Fibroblast of skin of right quadriceps (primary cell): ENCODE measurements at places on chromosomes 2 and 18.

- DNase-seq, result no peak
Measured at GRCh38 chr2:12710301-12710700, 6.4 kb upstream of the TRIB2 start.

GRCh38 chr2:36294316-36294721, 61.3 kb upstream of the CRIM1 start:
- no peak for DNase-seq

DNA sequence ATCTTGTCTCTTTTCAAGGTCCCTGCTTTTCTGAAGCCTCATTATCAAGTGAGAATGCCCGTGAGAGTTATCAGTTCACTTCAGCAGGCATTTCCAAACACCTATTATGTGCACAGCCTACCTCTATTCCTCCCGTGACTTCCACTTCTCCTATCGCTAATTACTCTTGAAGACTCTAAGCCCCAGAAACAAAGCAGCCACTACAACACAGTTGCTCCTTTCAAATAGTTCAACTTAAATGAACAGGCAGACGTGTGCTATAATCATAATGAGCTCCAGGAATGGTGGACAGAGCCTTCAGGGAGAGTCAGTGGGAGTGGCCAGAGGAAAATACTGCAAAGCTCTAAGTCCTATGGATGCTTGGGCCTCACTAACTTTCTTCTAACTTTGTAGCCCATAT, 159.0 kb downstream of the RDH14 start:
- DNase-seq, result no peak

DNA sequence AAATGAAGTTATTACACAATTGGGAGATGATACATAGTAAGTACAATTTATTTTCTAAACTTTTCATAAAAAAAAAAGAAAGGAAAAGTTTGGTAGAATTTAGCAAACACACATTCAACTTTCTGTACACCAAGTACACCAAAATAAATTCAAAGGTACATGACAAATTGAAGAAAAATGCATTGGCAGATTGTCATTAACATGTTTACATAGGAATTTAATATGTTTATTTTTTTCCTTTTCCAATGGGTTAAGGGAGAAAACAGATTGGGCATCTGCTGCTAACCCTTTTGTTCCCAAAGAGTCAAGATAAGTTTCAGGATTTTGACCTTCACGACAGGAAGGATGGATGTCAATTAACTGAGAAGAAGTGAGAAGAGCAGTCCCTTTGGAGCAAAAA, 620.4 kb downstream of the XIRP2 start:
- DNase-seq, result no peak

DNA sequence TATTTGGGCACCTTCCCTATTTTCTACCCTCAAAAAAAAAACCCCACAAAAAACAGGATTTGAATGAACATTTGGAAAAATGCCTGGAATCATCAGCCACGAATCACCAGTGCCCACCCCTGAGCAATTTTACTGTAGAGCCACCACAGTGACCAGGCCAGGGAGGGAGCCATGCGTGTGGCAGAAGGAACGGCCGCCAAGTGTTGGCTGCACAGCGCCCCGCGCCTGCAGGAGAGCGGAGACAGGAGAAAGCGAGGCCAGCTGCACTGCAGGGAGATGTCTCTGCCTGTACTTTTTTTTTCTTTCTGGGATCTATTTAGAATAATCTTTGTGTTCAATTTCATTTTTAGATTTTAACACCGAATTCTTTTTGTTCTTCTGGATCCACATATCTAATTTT, 269.3 kb upstream of the RAB12 start:
- peak; percentile 5 for DNase-seq

DNA sequence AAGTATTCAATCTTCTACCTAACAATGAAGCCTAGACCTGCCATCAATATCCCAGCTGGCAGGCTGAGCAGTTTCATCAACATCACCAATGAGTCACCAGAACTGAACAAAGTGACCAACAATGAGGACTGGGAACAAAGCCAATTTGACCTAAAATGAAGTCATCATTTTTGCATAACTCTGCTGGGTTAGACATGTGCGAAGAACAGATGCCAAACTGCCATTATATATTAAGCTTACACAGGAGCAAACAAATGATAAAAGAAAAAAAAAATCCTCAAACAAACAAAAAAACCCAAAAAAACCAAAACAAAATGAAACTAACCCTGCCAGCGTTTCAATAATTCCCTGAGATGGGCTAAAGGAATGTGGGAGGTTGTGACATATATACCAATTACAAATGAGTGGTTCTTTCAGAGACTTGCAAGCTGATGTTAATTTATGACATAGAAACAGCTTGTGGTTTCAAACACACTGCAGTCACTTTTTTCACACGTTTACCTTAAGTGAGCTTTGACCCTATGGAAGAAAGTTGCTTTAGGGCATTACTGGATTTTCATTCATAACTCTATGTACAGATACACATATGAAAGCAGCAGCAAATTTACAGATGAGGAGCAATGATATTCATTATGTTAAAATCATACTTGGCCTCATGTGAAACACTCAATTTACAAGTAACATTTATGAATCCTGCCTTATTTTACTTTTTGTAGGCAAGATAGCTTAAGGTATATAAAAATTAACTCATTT, 56.9 kb upstream of the CCDC141 start:
- DNase-seq, result peak; percentile 92

- DNase-seq, result no peak
Measured at GRCh38 chr2:18641823-18642222, 52.5 kb upstream of the NT5C1B start.

- DNase-seq, result peak; percentile 44
Measured at GRCh38 chr2:226414335-226414734, 385.3 kb downstream of the IRS1 start.

GRCh38 chr2:46336283-46336959, 39.2 kb downstream of the EPAS1 start:
- peak; percentile 62 for DNase-seq

DNA sequence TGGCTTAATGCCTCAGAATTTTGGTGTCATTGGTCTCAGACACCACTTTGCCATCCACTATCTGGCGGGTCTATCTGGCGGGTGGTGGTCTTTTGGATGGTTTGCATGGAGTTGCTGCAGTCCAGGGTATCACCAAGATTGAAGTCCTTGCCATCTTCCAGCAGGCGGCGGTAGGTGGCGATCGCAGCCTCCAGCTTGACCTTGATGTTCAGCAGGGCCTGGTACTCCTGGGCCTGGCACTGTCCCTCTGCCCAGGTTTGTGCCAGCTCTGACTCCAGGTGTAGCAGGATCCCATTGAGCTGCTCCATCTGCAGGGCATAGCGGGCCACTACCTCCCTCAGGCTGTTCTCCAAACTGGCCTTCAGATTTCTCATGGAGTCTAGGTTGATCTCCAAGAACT, 188.2 kb downstream of the MEMO1 start:
- DNase-seq, result no peak

DNA sequence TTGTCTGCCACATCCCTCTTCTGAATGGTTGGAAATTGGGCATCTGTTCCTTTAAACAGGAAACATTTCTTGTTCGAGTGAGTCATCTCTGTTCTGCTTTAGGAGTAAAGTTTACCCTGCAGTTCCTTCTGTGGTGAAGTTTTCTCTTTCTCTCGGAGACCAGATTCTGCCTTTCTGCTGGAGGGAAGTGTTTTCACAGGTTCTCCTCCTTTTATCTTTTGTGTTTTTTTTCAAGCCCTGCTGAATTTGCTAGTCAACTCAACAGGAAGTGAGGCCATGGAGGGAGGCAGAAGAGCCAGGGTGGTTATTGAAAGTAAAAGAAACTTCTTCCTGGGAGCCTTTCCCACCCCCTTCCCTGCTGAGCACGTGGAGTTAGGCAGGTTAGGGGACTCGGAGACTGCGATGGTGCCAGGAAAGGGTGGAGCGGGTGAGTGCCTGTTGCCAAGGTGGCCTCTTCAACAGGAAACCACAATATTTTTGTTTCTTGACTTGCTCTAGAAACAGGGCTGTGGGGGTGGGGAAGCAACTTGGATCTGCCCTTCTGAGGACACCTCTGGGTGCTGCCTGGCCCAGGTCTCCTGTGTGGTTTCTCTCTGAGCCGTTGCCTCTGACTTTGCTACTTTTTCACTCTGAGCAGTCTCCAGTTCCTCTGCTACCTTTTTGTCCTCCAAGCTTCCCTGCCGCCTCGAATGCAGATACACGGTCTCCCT, 2.2 kb upstream of the CASP8 start:
- DNase-seq, result peak; percentile 80

- DNase-seq, result no peak
Measured at GRCh38 chr18:40088130-40088529, 1866.9 kb upstream of the PIK3C3 start.

DNA sequence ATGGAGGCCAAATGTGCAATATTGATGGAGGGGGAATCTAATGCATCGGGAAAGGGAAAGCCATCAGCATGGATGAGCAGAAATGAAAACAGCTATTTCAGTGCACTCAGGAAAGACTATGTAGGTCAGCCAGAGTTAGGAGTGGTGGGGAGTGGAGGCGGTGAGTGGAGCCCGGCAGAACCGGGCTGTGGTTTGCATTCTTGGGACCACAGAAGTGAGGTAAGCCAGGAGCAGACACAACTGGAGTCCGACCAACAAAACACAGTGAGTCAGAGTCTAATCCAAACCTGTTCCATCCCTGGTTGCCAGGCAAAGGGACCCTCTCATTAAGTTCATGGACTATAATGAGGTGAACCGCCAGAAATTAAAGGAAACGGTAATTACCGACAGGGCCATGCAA, 61.1 kb upstream of the RAB12 start:
- peak; percentile 61 for DNase-seq

DNA sequence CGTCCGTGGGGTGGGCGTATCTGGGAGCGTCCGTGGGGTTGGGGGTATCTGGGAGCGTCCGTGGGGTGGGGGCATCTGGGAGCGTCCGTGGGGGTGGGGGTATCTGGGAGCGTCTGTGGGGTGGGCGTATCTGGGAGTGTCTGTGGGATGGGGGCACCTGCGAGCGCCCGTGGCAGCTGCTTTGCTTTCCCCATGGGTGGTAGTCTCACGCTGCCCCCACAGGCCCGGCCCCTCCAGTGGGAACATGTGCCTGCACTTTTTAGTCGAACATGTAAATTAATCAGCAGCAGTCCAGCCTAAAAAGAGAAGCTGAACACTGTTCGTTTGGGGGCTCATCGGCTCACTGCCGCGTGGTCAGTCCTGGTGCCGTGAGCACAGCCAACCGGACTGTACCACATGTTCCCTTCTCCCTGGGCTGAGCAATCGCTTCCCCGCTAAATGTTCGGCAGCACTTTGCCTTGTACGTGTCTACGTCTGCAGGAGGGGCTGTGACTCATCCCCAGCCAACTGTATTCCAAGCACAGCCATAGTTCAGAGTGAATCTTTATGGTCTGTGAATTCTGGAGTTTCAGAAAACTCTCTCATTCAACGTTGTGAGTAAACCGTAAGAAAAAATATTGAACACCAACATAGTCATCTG, 271.5 kb downstream of the AGAP1 start:
- DNase-seq, result peak; percentile 57

DNA sequence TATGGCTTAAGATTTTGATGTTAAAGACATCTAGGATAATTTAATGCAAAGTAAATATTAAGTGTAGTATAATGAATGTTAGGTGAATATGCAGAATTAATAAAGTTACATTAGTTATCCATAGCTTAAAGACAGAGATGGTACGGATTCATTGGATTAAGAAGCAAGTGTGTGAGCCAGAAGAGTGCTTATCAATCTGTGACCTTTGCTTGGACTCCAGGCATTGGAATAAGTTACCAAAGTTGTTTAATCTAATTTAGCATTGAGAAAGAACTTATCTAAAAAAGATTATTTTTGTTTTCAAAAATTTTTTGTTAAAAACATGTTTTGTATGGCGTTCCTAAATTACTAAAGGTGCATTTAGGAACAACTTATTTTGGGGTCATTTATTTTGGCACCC, 23.8 kb downstream of the NCOA1 start:
- DNase-seq, result no peak

DNA sequence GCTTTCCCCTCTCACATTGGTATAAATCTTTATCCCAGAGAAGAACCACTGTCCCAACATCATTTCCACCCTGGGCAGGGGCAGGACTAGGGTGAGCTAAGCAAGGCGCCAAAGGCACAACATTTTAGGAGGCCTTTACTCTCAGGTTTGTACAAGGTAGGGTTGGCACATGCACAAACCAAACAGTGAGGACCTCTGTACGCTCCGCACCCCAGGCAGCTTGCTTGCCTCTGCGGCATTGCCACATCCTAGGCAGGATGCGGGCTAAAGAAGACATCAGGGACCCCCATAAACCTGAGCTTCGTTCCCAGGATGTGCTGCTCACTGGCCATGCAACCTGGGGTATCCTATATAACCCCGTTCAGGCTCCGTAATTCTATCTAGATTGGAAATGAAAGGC, 128.1 kb upstream of the DAPL1 start:
- no peak for DNase-seq

- no peak for DNase-seq
Measured at GRCh38 chr2:25009954-25010353, 31.9 kb upstream of the EFR3B start.

DNA sequence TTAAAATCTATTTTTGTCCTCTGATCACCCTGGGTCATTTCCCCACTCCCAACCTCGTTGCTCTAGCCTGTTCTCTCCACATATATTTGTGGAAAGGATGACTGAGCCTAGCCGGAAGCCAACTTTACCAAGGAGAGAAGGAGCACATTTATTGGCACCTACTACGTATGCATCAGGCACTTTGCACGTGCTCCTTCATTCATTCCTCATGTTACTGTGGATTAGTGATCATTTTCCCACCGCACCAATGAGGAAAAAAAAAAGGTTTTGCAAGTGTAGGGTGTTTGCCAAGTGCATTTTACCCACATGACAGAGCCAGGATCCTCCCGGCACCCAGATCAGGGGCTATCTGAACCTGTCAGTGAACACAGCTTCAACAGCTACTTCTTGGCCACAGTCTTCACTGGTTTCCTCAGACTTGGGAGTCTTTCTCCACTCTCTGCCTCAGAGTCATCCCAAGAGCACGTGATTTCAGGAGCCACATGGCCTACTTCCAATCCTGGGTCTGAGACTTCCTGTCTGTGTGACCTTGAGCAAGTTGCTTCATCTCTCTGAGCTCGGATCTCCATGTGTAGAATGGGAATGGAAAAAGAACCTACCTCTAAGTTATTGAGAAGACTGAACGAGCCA, 1.9 kb upstream of the C1QL2 start:
- DNase-seq, result no peak

DNA sequence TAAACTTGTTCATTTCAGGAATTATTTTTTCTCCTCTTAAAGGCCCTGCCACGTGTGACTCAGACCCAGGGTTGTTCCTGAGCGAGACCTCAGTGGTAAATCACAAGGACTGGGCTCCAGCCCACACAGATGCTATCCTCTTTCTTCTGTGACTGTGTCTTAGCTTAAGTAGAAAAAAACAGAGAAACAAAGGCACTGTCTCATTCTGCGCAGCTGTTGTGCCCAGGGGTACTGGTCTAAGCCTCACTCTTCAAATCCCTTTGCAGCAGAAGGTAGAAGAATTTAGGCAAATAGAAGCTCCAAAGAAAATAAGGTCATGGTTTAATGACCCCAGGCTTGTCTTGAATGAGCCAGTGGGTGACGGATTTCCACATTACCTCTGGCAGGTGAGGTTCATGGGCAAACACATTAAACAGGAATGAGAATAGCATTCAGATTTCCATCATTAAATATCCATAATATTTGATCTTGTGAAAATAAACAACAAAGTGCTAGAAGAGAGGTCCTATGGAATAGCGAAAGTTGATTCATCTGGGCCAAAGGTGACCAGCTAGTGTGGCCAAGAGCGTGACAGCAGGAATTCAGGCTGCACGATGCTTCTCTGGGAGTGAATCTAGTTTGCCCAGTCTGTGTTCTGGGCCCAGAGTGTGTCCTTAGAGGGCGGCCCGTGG, 63.3 kb downstream of the LIPG start:
- no peak for DNase-seq

- peak; percentile 72 for DNase-seq
Measured at GRCh38 chr18:987325-988186, 82.9 kb downstream of the ADCYAP1 start.
